Astrocyte of the hippocampus (primary cell): ENCODE measurements at places on chromosomes 7 and 10.

- no peak for DNase-seq
These were observed 26.6 kb downstream of the ST8SIA6 start for GRCh38 chr10:17427666-17428350.

GRCh38 chr10:62305813-62306212 is 37.2 kb upstream of the RTKN2 start:
- DNase-seq = no peak

DNA sequence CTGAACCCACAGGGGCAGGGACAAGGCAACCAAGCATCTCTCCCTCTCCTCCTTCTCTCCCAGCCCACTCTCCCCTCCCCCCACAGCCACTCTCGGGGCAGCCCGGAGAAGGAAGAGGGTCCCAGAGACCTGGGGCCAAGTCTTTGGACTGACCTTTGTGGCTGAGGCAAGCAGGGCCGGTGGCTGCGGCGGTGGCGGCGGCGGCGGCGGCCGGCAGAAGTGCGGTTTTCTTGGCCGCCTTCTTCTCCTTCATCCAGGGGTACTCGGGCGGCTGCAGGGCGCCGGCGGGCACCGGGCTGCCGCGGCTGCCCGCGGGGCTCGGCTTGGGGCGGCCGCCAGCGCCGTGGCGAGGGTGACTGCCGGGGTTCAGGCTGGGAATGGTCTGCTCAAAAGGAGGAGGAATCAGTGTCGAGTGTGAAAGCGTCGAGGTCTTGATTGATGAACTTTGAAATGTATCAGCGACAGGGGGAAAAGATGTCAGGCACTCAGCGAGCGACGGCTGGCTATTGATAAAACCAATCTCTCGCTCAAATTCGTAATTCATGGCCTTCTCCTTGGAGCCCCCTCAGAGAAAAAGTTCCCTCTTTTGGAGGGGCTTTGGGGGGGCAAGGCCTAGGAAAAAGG is 414 bp downstream of the HOXA2 start:
- peak; percentile 9 for DNase-seq

DNA sequence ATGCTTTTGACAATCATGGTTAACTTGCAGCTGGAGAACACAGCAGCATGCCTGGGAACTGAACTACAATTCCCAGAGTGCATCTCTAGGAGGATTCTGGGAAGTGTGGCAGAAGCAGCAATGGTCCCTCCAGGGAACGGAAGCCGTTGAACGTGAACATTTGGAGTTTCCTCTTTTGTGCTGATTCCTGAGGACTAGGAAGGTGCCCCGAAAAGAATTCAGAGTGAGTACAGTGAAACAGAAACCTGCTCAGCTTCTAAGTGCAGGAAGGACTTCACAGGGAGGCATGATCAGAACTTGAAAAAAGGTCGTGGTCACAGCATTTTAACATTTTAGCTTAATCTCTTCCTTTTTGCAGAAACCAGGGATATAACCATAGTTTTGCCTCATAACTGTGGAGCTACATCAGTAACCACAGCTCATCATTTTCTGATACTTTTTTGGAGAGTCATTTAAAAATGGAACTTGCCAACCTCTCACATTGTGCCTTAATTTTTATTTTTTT is at the start of gene NUDT13:
TSS of gene NUDT13 (plus strand) at position 111 of the 505 bp plus-strand sequence. CDS start 3,911 bp downstream, outside the sequence.
- peak; percentile 81 for DNase-seq
